ENCODE measurements at places on chromosomes 7 and 10.

- DNase-seq = no peak
Observed at GRCh38 chr7:50469181-50469580, 19.0 kb upstream of the FIGNL1 start.

GRCh38 chr7:142511801-142512200 lies 237.5 kb upstream of the PRSS1 start:
- no peak for DNase-seq

DNA sequence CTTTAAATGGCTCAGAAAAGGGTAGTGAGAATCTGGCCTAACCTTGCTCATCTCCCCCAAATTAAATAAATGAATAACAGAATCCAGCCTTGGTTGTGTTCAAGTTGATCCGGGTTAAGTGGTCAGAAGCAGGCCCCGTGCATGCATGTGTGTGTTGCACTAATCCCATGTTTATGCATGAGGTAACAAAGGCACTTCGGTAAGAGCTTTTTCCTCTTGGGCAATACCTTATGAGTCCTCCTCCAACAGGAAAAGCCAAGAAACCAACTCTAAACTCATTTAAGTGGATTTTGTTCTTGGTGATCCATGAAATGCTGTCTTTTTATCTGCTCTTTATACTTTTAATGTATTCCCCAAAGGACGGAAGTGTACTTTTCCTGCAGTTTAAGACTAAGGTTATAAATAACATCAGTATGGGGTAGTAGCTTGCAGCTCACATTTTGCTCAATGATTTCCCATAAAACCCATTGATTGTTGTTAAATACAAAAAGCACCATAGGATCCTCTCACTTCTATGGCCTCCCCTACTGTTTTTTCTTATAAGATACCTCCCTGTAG lies 104.9 kb upstream of the YAE1 start:
- DNase-seq = no peak

DNA sequence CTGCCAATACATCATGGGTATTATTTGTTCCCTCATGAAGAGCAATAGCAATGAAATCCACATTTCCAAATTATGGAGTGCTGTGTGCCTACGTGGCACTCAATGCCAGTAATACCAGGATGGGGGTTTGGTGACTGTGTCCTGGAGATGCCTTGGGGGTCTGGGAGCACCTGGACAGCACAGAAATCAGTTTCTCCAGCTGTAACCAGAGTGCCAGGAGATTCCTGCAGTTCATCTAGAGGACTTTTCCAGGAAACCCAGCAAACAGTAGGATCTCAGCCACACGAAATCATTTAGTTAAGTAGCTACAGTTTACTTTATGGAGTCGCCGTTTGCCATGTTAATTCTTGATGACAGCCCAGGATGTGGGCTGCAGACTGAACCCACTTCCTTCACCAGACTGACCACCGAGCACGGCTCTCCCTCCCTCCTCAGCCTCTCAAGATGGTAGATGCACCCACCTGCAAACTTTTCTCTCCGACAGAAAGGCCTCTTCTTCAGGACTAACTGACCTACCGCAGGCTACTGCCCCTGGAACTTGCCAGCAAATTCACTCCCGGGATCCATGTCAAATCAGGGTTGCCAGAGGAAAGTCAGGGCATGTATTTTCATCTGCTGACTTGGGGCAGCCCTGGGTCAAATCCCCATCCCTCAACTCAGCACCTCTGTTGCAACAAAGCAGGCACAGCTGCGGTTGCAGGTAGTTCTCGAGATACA lies 30.3 kb downstream of the MKI67 start:
- no peak for DNase-seq

DNA sequence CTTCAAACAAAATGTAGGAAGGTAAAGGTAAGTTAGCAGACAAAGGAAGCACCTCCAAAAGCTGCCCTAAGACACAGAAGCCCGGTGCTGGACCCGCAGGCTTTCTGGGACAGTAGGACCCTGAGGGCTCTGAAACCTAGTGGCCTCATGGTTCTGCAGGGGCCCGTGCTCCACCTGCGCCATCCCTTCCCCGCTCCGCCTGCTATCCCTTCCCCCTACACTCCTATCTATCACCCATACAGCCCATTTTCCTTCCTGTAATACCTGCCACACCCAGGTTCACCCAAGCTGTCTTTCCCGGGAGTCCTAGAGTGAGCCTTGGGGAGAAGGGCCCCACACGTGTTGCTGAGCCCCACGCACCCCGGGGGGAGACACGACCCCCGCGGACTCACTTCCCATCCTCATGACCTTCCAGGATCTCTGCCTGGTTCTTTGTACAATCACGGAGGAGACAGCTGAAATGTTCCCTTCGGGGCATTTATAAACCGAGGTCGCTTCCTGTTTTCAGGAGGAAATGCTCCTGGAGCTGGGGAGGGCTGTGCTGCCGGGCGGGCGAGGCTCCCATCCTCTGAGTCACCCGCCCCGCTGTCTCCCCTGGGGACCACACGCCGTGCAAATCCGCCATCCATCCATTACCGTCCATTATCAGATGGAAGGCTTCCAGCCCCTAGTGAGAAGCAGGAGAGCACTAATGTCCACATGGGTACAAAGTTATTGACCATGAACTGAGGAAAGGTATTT lies 251.7 kb upstream of the PITRM1 start:
- DNase-seq = no peak
